ENCODE measurements at places on chromosomes 11 and 22. TPM values are rescaled to one million over a fixed set of nuclear protein-coding genes. Genes with fewer than 3 reads are reported as not detected.

Gene PRR33
- not detected for total RNA-seq

Gene FAM111A
- 159 TPM for total RNA-seq

Gene OR5J2
- not detected for total RNA-seq

Gene PRPF19
- total RNA-seq, result 122 TPM

Gene RAG2
- total RNA-seq, result not detected

Gene MEI1
- total RNA-seq, result not detected

Gene CRY2
- total RNA-seq, result 3.1 TPM

Gene MS4A6A
- total RNA-seq, result not detected

Gene AGBL2
- total RNA-seq, result 1.2 TPM

Gene PNPLA5
- 0.05 TPM for total RNA-seq

Gene MMP12
- total RNA-seq, result 4.0 TPM

Gene TPH1
- not detected for total RNA-seq

Gene APBB1
- total RNA-seq, result 16.5 TPM

Gene TRIM34
- total RNA-seq, result 13.2 TPM

Gene TRIM29
- total RNA-seq, result 0.49 TPM

Gene BAIAP2L2
- total RNA-seq, result not detected

Gene GAB4
- not detected for total RNA-seq

Gene SCN4B
- 26.1 TPM for total RNA-seq

Gene OR5P2
- total RNA-seq, result not detected
